ENCODE measurements at places on chromosomes 3 and 15.
A peak's percentile ranks its signal among the peaks of the same experiment; 100 is the strongest.

GRCh38 chr3:177611752-177612334, 414.6 kb upstream of the TBL1XR1 start:
- DNase-seq = no peak

DNA sequence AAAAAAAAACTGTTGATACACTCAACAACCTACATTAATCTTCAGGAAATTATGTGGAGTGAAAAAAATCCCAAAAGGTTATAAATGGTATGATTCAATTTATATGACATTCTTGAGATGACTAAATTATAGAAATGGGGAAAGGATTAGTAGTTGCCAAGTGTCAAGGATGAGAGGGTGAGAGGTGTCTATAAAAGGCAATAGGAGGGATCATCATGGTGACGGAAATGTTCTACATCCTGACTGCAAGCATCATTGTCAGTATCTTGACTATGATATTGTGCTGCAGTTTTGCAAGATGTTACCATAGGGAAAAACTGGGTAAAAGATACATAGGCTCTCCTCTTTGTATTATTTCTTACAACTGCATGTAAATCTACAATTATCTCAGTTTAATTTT, 125.6 kb downstream of the FRMD5 start:
- no peak for DNase-seq

GRCh38 chr15:81302701-81303109, 21.2 kb downstream of the STARD5 start:
- DNase-seq = no peak

- DNase-seq = no peak
These were observed 9.9 kb downstream of the C15orf39 start for GRCh38 chr15:75211436-75212199.

GRCh38 chr3:66413151-66413751, 87.6 kb downstream of the LRIG1 start:
- DNase-seq = no peak

DNA sequence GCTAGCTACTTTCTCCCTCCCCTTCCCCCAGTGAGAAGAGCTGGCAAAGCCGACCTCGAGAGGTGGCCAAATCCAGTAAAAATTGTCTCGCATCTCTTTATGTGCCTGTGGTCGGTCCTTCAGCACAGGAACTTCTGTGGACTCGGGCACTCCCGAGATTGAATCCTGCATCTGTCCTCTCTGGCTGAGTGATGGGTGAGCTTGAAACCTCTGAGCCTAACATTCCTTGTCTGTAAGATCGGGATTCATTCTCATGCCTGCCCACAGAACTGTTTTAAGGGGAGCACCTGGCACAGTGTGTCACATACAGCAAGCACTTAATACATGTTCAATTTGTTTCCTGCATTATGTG, 11.3 kb downstream of the CX3CR1 start:
- DNase-seq = no peak

- no peak for DNase-seq
These were observed 25.9 kb downstream of the HSPBAP1 start for GRCh38 chr3:122767540-122768372.

DNA sequence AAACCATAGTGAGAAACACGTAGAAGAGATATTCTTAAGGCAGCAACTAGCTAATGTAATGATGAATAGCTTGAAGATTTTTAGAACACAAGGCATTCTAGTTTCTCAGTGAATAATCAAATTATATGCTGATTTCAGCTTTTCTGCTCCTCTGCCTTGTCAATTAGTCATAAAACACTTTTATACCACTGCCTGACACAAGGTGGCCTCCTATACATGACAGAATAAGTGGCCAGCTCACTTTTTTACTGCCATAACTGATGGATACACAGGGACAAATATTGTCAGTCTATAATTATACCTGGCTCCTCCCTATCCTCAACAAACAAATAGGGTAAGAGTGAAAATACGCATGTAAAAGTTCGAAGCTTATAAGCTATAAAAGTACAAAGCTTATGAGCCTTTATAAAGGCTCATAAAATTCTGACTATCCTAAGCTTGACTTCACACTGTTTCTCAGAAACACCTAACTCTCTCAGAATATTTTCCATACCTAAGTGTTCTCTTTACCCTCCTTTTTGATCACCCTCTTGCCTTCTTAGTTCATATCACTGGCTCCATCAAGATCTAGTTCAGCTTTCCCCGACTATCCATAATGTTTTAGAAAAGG, 81.6 kb downstream of the HERC1 start:
- DNase-seq = peak; percentile 85

- DNase-seq = no peak
These were observed 28.8 kb upstream of the IMPDH2 start for GRCh38 chr3:49058011-49058410.

DNA sequence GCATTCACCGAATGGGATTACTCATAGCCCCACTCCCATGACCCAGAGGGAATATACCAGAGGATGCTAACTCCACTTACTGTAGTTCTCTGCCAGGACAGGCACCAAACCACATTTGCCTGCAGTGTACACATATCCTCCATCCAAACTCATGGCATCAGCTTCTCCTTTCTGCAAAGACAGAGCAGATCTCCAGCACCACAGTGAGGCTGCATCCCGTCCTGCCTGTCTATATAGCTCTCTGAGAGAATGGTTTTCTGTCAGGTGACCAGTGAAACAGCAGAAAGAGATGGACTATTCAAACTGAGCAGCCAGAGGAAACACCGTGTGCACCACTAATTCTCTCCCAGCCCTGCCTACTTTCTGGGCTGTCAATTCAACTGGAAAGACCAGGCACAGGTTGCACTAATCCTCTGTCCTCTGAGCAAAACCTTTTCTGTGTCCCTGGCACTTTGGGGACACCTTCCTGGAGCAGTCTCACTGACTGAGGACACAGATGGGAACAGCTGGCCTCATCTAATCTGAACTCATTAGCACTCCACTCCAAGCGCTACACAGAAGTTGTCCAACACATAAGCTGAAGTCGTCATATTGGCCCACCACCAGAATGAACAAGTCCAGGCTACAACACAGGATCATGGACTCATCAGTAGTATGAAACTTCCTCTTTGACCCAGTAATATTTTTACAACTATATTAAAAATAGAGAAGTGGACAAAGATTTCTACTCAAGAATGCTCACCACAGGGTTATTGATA, 17.3 kb downstream of the LTF start:
- no peak for DNase-seq

- DNase-seq = no peak
These were observed 10.1 kb downstream of the LYSMD2 start for GRCh38 chr15:51727141-51727897.

- DNase-seq = no peak
These were observed 57.5 kb downstream of the CACNA2D2 start for GRCh38 chr3:50445919-50446318.

- DNase-seq = no peak
These were observed 191.0 kb upstream of the LINGO1 start for GRCh38 chr15:77823736-77824135.

DNA sequence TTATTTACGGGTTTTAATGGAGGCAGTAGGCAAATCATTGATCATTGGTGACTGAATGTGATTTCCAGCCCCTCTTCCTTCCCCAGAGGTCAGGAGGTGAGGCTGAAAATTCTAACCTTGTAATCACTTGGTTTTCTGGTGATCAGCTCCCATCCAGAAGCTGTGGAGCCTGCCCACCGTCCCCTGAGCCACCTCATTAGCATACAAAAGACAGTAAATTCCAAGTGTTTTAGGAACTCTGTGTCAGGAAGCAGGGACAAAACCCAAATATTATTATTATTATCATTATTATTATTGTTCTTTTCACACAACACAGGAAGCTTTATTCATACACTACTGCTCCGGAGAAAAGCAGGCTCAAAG, 18.2 kb downstream of the FOXB1 start:
- DNase-seq = no peak

GRCh38 chr3:46734773-46735172, 17.1 kb upstream of the PRSS50 start:
- DNase-seq = no peak

DNA sequence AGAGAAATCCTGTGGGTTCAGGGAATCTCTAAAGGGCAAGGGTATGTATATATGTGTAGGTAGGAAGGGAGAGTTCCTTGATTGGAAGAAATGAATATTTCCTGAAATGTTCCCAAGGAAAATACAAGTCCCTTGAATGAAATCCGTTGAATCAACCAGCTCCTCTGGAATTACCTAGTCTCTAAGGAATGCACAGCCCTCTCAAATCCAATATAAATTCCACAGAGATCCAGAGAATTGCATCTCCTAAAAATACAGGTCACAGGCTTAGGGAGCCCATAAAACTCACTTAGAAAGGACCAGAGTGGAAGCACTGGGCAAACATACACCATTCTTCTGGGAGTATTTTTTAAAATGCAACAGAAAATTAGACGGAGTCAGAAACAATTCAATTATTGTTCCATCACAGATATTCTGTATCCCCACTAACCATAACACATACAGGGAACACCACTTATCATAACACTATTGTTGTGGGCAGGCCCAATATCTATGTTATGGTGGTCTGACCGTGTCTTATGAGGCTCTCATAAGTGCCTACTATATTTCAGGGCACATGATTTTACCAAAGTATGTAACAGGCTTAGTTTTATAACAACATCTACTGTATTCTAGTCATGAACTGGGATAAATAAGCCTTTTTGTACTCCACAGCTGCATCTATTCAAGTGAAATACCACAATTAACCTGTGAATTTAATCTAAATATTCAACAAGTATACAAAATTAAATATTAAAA, 43.7 kb downstream of the IGSF11 start:
- DNase-seq = no peak

DNA sequence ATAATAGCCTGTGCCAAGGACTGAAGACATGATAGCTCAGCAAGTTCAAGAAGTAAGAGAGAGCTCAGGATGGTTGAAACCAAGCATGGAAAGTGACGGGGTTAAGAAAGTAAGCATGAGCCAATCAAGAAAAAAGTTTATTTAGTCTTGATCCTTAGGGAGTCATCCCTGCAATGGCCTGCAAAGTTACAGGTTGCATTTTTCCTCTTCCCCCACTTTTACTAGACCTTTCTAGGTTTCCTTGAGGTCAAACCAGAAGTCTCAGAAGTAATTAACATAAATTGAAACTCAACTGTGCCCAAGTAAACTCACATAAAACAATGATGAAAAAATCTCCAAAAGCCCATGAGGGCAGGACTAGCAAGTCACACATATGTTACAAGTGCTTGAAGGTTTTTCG, 250.9 kb downstream of the MAGI1 start:
- DNase-seq = no peak

- no peak for DNase-seq
These were observed 6.6 kb downstream of the ISG20 start for GRCh38 chr15:88645171-88646087.

DNA sequence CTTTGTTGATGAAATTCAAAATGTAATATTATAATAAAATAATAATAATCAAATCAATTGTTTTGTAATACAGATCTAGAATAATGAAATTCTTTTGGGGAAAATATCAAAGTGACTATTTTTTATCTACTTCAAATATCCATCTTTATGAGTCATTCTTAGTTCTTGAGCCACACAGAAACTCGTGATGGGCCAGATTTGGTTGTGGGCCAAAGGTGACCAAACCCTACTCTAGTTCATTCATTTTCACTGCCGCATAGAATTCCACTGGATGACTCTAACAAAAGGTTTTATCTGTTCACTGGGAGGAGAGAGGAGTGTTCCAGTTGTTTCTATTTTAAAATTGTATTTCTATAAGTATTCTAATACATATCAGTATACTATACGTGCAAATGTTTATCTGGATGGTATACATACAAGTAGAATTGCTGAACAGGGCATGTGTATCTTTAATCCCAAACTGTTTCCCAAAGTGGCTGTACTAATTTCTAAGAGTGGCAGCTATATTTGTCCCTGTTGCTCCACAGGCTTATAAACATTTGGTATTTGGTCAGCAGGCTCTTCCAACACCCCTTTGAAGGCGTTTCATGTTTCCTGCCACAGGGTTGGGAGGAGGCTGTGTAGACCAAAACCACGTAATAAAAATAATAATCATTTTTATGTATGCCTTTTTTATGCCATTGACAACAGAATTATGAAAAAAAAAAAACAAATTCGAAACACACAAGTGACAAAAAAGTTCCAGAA, 7.3 kb upstream of the RTP3 start:
- DNase-seq = no peak

GRCh38 chr3:180704532-180704931, 25.2 kb upstream of the CCDC39 start:
- DNase-seq = no peak

- DNase-seq = no peak
These were observed 171.8 kb upstream of the LPP start for GRCh38 chr3:187982142-187982541.

GRCh38 chr3:111315930-111316587, 225.9 kb upstream of the CD96 start:
- DNase-seq = no peak

DNA sequence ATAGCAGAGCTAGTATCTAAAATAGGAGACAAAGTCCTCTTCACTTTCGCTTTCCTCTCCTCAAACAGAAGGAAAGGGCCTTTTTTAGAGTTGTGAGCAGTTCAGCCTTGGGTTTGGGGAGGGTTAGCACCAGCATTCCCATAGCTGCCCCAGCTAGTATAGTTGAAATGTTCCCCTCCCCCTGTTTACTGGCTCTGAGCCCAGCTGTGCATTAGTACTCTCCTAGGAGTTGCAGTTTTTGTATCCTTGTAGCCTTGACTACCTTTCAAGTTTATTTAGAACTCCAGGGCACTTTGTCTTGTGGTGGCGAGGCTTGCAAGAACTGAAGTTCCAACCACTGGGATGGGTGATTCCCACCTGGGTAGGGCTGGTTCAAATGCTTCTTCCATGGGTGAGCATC, 245.1 kb upstream of the NAALADL2 start:
- no peak for DNase-seq

DNA sequence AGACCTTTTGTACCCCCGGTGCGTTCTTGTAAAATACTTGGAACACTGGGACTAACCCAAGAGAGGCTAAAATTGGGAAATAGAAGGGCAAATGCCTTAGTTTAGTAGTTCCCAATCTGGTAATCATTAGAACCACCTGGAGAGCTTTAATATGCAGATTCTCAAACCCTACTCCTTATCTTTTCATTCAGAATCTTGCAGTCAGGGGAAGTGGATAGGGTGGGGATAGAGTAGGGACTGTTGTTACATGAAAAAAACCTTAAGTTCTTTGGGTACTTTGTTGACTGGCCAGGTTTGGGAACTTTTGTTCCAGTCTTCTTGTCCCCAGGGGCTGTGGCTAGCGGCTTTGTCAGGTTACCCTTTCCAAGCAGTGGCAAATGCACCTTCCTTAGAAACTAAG, 15.9 kb downstream of the MAPKBP1 start:
- no peak for DNase-seq

- DNase-seq = no peak
These were observed 53.5 kb upstream of the SPATA12 start for GRCh38 chr3:57006949-57007419.

DNA sequence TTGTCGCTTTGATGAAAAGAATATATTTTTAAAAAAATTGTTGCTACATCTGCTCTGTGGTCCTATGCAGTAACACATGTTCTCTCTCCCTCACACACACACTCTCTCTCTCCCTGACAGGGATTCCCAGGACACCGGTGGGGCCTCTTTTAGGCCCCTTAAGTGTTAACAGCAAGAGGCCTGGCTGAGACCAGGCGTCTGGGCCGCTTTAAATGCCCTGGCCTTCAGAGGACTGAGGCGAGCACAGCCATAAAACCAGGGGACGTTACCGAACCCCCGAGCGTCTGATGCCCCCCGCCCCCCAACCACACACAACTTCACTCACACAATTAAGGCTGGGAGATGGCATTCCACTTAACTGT, 1.7 kb downstream of the BNC1 start:
- DNase-seq = no peak
